ENCODE measurements at places on chromosomes 5 and 9. TPM values are rescaled to one million over a fixed set of nuclear protein-coding genes. Genes with fewer than 3 reads are reported as not detected.

The BRD8 gene
- 71.6 TPM for total RNA-seq

The FAM200C gene
- total RNA-seq, result 4.3 TPM

The FOXD4L3 gene
- not detected for total RNA-seq

The TAS2R1 gene
- total RNA-seq, result not detected

The FBP2 gene
- not detected for total RNA-seq

The PPP1R26 gene
- total RNA-seq, result 19.5 TPM

The OCLN gene
- total RNA-seq, result 4.4 TPM

The DCANP1 gene
- total RNA-seq, result not detected

The ASPN gene
- 129 TPM for total RNA-seq

The C5orf15 gene
- 62.6 TPM for total RNA-seq

The PDGFRB gene
- 1,131 TPM for total RNA-seq

GRCh38 chr5:139739150-139739974 is 56.2 kb upstream of the PSD2 start:
- DNase-seq, result no peak

DNA sequence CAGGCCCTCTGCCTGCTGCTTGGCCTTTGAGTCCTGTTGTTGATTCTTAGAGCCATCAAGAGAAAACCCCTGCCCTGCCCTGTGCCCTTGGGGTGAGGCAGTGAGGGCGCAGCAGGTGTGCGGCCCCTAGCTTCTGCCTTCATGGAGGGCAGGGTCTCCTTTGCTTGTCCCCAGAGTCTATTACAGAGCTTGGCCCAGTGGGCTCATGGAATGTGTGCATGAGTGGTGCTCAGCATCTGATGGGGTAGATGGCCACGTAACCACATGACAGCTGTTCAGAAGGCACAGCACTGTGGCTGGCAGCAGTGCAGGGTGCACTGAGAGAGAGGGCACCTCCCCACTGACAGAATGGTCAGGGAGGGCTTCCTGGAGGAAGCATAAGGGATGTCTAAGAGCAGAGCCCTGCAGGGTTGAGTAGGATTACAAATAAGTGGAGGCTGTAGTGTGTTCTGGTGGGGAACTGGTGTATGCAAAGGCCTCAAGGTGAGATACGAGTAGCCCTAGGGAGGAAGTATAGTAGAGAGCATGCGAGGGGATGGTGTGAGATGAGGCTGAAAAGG is 70.8 kb downstream of the MACROH2A1 start:
- DNase-seq, result no peak

DNA sequence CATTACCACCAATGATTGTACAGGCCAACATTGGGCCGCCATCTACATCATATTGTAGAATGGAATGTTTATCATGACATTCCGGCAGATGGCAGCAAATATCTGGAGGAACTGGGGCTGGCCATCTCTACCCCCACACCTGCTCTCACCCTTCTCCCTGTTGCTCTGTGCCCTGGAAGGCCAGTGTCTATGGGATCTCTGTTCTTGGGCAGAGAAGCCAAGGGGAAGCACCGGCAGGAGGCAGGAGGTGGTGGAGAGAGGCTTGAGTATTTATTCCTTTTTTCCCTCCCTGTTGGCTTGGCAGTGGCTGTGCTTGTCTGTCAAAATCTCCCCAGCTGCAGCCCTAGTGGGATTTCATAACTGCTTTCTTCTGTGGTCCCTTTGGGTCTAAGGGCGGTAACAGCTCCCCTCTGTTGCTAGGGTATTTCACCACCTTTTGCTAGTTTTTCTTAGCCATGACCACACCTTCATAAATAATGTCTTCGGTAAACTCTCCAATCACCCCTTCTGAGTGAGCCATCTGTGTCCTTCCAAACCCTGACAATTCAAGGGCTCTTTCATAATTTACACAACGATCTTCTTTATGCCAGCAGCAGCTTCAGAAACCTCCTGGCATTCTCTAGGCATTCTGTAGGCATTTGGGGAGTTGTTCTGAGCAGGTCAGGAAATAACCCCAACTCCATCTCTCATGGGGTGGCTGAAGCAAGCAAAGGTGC is 225.8 kb downstream of the MELK start:
- DNase-seq, result no peak

DNA sequence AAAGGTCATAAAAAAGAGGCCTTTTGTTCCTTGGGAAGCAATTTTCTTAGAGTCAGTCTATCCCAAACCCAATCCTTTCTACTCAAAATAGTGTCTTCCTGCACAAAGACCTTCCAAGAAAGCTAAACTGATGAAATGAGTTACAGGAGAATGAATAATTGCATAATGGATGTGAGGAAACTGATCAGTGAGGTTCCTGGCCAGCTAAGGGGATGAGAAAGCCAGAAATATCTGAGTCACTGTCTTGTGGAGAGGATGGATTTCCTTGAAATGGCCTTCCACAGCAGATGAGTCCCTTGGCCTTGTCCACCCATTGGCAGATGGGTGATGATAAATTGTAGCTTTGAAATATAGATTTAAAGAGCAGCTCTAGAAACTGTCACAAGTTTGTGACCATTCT is 756.1 kb downstream of the DNAH5 start:
- DNase-seq, result no peak

GRCh38 chr5:38295751-38296150 is 37.4 kb downstream of the EGFLAM start:
- DNase-seq, result no peak

DNA sequence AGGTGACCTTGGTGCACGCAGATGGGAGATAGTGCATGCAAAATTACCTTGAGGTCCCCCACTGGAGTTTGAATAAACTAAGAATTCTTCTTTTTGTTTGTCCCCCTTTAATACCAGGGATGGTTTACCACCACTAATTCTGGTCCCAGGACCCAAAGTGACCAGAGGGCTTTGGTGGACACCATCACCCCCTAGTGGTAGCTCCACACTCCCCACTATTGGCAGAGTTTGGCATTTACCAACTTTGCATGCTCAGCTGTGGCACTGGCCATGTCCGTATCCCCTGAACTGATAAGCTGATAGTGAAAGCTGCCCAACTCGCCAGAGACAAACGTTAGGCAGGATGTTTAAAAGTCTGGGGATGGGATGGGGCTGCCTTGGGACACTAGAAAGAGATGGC is 3.3 kb downstream of the ASTN2 start:
- DNase-seq, result no peak

DNA sequence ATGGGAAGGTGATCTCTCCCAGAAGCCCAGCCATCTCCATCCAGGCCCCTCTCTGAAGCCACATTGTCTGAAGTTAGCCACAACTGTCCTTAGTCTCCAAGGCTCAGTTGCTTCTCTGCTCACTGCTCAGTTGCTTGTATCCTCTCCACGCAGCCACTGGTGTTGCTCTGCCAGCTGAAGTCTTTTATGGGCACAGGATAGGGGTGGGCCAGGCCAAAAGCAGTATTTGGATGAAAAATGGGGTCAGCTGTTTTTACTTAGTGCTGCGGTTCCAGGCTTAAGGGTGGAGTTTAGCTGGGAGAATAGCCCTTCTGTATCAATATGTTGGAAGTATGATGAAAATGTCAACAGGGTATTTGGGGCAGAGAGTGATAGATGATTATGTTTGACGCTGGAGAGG is 168.8 kb upstream of the PPP1R2B start:
- DNase-seq, result no peak

DNA sequence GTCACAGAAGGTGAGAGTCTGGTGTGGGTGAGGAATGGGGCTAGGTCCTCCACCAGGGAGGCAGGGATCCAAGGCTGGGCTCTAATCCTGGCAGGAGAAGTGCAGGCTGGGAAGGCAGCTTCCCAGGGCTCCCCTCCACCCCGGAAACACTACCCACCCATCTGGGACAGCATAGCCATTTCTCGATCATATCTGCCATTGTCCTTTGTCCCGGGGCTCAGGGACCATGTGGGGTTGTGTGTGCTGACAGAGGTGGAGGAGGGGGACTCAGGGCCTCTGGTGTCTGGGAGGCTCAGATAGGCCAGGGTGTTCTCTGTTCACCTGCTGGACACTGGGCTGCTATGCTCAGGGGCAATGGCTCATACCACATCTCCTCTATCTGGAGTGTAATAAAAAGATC is 32.2 kb upstream of the STRBP start:
- no peak for DNase-seq

DNA sequence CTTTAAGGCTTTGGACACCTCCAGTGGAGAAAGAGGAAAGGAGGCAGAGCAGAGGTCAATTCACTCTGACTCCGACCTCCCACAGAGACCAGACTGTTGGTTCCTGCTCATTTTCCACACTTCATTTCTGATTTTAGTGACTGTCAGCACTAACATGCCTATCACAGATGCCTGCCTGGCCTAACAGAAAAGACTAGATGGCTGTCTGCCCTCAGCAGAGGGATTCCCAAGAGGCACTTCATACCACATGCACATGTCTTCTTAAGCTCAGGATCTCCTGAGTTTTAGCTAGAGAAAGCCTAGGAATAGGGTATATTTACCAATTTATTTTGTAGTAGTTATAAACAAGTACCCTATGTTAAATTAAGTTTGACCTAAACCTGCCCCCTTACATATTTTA is 336.0 kb downstream of the ENC1 start:
- no peak for DNase-seq

GRCh38 chr5:28726815-28727214 is 1688.4 kb upstream of the CDH9 start:
- DNase-seq, result no peak

GRCh38 chr5:25150819-25151218 is 506.0 kb upstream of the CDH10 start:
- no peak for DNase-seq

GRCh38 chr5:120789918-120790317 is 325.8 kb downstream of the PRR16 start:
- DNase-seq, result no peak

DNA sequence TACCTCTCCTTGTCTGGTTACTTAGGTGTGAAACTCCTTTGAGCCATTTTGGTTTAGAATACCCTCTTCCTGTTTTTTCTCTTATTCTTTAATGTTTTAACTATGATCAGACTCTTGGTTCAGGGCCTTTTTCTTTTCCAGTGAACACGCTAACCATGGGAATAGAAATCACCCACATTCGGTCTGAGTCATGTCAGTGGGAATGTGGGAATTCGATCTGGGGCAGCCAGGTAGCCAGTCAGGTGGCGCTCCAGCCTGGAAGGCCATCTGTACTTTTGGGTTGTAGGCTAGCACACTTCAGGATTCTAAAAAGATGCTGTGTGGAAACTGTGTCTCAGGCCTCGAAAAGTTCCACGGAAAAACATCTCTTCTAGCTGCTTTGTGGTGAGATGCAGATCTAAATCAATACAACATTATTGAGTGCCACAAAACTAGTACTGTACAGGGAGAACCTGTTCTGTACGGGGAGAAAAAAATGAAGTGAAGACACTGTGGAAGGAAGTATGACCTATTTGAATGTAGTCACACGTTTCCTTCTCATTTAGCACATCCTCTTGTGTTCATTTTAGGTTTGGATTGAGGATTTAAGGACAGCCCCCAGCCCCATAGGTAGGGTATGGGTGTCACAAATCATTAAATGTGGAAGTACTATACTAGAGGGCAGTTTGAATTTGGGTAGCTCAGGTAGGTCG is 36.4 kb downstream of the SNX30 start:
- DNase-seq, result no peak

- DNase-seq, result no peak
Observed at GRCh38 chr9:76572151-76572550, 113.2 kb downstream of the GCNT1 start.

DNA sequence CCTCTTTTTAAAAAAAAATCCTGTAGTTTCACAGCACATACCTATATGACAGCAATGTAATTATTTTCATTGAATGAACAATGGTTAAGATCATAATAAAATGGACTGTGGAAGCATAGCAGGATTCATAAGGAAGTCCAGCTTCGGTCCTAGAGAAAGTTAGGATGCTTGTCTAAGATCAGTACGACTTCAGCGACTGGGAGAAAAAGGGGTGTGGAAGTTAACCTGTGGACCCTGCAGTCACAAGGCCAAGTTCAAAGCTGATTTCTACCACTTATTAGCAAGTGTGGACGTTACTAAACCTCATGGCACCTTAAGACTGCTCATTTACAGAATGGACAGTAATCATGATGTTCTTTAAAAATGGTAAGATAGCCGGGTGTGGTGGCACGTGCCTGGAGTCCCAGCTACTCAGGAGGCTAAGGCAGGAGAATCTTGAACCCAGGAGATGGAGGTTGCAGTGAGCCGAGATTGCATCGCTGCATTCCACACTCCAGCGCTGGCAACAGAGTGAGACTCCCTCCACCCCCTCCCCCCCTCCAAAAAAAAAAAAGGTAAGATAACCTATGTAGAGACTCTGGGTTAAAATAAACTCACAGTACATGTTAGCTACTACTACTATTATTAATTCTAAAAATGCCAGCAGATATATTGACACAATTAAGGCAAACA is 71.6 kb upstream of the PCA3 start:
- no peak for DNase-seq

DNA sequence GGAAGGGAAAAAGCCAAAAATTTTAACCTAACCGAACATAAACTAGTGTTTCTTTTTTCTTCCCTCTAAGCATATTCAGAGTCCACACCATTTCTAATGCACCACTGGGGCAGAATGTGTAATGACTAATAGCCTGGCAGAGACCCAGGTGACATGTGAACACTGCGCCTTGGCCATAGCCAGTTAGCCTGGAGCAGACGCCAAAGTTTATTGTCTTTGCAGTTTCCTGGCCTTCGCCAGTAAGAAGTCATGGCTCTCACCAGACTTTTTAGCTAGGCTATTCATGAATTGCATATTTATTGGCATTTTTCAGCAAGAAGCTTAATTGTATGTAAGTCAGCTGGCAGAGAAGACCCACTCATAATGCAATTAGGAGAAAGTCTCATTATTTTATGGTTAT is 182.8 kb upstream of the SLC27A6 start:
- no peak for DNase-seq

GRCh38 chr5:179371121-179371510 is 25.9 kb upstream of the ADAMTS2 start:
- no peak for DNase-seq

- DNase-seq, result no peak
Observed at GRCh38 chr5:38193015-38193581, 65.3 kb upstream of the EGFLAM start.

- no peak for DNase-seq
Observed at GRCh38 chr5:149855366-149855765, 89.2 kb downstream of the PDE6A start.

- no peak for DNase-seq
Observed at GRCh38 chr5:38622723-38623129, 66.3 kb upstream of the LIFR start.

DNA sequence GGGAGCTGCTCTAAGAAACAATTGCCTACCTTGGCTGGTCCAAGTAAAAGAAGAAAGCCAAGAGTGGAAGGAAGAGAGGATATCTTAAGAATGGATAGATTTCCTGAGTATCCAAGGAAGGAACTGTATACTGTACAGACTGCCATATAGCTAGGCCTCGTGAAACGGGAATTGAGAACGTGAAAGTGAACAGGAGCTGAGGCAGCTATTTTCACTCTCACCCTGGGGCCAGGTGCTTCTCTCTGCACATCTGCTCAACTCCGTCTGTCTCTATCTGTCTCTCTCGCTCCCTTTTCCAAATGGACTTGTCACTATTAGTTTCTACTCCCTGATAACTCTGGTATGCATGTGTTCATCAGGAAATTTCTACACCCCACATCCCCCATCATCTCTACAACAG is 35.9 kb upstream of the TESK1 start:
- no peak for DNase-seq

DNA sequence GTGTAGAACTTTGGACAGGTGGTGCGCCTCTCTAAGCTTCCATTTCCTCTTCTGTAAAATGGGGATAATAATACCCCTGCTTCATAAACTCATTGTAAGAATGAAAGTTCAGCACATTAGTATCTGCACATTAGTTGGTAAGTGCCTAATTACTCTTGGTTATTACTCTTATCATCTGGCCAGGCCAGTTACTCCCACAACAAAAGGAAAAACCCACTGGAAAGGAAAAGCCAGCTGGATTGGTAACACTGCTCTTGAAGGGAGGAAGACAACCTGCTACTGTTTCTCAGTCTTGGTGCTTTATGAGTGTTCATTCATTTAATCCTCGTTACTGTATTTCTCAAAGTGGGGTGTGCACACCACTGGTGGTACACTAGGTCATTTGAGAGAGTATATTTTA is 251.4 kb downstream of the ARHGAP26 start:
- no peak for DNase-seq
